LHCN-M2 (cell line): ENCODE measurements at places on chromosomes 1 and 21.

- DNase-seq = no peak
These were observed 7.2 kb downstream of the ZDHHC18 start for GRCh38 chr1:26833432-26834405.

GRCh38 chr1:51924455-51924854 is 45.9 kb upstream of the NRDC start:
- DNase-seq = peak; percentile 47

DNA sequence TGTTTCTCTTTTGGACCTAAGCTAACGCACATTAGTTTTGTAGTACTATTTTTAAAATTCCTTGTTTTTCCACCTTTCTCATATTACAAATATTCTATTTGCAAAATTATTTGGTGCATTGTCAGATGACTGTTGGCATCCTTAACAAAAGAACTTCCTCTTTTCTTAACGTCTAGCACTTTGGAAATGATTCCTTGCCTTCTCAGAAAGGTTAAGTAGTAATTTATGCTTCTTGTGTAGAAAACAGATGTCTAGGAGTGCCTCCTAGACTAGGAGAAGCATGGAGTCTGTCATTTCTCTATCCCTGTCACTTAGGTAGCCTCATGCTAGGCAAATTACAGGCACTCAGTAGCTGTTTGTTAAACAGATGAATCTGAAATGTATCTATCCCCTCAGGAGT is 64.4 kb downstream of the HSPA13 start:
- no peak for DNase-seq

- DNase-seq = no peak
These were observed 25.8 kb downstream of the TRIM62 start for GRCh38 chr1:33155877-33156538.

DNA sequence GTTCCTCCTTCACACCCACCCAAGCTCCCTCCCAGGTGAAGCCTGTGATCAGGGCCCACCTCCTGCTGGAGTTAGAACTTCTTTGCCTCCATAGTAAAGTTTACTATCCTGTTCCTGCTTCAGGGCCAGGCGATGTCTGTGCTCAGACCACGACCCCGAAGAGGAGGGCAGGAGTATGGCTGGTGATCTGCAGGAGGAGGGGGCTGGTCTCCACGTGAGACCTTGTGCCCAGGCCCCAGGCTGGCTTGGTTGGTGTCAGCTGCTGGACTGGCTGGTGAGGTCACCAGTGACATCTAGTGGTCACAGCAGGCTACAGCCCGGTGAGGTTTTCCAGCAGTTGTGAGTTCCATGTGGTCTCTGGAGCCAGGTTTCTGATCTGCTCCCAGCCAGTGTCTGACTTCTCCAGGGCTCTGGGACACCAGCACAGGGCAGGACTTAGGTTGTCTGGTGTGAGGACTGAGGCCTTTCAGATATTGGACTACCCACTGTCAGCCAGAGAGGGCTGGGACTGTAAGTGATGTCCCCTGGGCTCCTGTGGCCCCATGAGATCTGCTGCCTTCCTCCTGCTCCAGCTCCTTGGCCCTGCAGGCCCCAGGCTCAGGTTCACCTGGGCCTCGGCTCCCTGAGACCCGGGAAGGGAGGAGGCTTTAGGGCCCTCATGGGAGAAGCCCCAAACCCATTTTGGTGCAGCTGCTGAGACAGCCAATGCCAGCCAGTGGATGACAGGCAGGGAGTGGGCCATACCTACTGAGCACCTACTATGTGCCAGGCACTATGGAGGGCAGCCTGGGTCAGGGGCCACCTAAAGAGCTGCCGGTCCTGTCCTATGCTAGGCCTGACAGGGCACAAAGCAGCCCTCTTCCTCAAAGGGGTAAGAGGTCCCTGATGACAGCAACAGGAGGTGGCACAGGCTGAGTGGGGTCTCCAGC is 6.0 kb upstream of the UBL4B start:
- DNase-seq = peak; percentile 44

DNA sequence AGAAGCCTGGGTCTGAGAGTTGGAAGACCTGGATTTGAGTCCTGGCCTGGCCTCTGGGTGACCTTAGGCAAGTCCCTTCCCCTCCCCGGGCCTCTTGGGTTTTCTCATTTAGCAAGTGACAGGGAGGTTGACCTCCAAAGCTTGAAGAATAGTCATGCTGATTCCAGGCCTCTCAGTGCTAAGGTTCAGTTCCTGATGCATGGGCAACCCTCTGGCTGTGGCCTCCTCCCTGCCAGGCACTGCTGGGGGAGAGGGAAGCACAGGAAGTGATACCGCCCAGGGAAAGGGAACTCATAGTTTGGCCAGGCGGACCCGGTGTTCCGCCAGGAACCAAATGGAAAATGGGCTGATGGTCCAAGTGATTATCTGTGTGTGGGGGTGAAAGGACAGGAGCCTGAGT is 23.6 kb upstream of the WASF2 start:
- no peak for DNase-seq

GRCh38 chr1:217141711-217142110 is 418.5 kb upstream of the ESRRG start:
- DNase-seq = no peak

GRCh38 chr1:151336556-151336955 is 9.3 kb upstream of the PI4KB start:
- DNase-seq = no peak

- DNase-seq = no peak
These were observed 11.0 kb downstream of the GADD45A start for GRCh38 chr1:67695963-67696362.

DNA sequence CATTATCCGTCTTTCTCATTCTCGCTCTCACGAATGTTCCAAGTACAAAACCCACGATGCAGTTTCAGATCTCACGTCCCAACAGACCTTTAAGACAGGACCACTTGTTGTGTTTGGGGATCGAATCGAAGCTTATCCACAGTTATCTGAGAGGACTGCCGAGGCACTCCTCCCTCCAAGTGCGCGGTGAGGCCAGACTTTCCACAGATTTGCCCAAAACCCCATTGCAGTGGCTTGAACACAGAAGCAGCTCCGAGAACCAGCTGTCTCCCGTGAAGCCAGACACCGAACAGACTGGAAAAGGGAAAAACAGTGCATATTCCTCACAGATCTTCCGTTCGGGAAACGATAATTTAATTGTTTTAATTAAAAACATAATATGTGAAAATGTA is 46.5 kb upstream of the COL6A2 start:
- DNase-seq = no peak

- no peak for DNase-seq
These were observed 52.6 kb downstream of the S100B start for GRCh38 chr21:46552274-46552673.

- no peak for DNase-seq
These were observed 52.4 kb downstream of the OSBPL9 start for GRCh38 chr1:51669272-51669671.

DNA sequence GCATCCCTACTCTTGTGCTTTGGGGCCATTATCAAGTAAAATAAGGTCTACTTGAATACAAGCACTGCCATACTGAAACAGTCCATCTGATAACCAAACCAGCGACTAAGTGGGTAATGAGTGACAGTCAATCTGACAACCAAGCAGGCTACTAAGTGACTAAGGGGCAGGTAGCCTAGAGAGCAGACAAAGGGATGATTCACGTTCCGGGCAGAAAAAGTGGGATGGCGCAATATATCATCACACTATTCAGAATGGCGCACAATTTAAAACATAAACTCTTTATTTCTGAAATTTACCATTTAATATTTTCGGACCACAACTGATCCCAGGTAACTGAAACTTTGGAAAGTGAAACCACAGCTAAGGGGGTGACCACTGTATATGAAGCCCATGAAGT is 17.7 kb downstream of the NGF start:
- DNase-seq = no peak

- no peak for DNase-seq
These were observed 104.4 kb downstream of the NFIA start for GRCh38 chr1:61186753-61187152.

DNA sequence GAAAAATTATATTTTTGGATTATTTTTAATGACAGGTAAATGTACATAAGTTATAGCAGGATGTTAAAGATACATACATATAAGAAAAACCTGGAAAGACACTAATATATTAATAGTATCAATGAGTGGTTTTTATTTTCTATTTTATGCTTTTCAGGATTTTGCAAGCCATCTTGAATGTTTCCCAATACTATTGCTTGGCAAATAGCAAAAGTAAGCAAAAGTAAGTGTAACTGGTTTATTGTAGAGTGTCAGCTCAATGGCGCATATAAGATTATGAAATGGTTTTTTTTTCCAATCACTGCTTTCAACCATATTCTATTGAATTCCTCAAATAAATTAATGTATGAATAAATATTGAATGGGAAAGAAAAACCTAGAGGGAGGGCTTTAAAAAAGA is 36.4 kb downstream of the ZNF684 start:
- DNase-seq = no peak

- DNase-seq = no peak
These were observed 875.5 kb upstream of the ADGRL2 start for GRCh38 chr1:80925130-80925805.

GRCh38 chr1:244657421-244657820 is 4.5 kb downstream of the DESI2 start:
- DNase-seq = no peak

GRCh38 chr1:43034778-43035177 is 76.1 kb upstream of the SLC2A1 start:
- DNase-seq = no peak
